Upper lobe of left lung (tissue), 6 donors: ENCODE measurements at places on chromosomes 6 and 20. TPM values are rescaled to one million over a fixed set of nuclear protein-coding genes. Genes with fewer than 3 reads are reported as not detected.

DNA sequence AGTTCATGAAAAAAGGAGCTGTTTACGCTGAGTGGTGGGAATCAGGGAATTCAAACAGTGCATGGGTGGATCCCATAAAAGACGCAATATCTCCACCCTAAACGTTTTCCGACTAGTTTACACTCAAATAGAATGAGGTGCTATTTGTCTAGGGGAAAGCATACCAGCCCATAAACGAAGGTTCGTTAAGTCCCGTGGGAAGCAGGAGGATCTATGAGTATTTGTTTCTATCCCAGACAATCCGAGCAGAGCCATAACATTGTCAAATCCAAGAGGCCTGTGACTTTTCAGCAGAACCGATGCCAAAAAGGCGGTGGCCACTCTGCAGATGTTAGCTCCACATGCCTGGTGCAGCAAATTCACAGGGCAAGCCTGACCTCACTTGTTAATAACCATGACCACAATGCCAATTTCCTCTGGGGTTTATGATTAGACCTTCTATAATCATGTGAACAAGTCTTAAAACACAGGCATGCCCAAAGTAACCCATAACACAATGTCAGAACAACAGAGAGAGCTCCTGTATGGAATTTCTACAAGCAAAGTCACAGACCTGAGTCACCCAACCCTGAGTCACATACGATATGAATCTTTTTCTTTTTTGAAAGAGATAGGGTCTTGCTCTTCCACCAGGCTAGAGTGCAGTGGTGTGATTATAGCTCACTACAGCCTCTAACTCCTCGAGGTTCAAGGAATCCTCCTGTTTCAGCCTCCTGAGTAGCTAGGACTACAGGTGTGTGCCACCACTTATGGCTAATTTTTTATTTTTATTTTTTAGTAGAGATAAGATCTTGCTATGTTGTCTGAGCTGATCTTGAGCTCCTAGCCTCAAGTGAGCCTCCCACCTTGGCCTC lies 123.3 kb downstream of the KIF13A start:
- H3K27me3 ChIP-seq = no peaks in the 10 kb centered on the region
- H3K36me3 ChIP-seq = no peaks in the 10 kb centered on the region
- H3K27ac ChIP-seq = peak overlapping the region; percentile 40

DNA sequence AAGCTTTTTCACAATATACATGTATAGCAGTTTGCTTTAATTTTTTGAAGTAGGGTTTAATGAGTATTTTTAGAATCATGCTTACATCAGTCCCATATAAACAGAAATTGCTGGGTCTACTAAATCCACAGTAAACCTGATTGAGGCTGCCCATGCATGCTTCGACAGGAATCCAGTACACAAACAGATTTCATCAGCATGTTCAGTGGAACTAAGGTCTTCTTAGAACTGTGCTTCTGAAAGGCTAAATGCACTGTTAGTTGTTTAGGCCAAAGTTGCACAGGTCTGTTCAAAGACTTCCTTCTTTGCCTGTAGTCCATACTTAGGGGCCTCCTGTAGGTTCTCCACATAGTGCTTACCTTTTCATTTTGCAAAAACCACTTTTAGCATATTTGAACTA lies 42.5 kb upstream of the THBS2 start:
- no peaks in the 10 kb centered on the region for H3K36me3 ChIP-seq
- no peak for DNase-seq
- no peak overlapping the region for H3K27ac ChIP-seq

GRCh38 chr20:25223765-25224720 lies 23.8 kb upstream of the PYGB start:
- DNase-seq = peak; percentile 58
- H3K27me3 ChIP-seq = no peaks in the 10 kb centered on the region
- H3K27ac ChIP-seq = no peak overlapping the region
- H3K36me3 ChIP-seq = peaks cover 19% of the 10 kb centered on the region
- no peak overlapping the region for H3K4me3 ChIP-seq

The LY6G6D gene
- total RNA-seq = not detected
